ENCODE measurements at places on chromosomes 1 and 21.

DNA sequence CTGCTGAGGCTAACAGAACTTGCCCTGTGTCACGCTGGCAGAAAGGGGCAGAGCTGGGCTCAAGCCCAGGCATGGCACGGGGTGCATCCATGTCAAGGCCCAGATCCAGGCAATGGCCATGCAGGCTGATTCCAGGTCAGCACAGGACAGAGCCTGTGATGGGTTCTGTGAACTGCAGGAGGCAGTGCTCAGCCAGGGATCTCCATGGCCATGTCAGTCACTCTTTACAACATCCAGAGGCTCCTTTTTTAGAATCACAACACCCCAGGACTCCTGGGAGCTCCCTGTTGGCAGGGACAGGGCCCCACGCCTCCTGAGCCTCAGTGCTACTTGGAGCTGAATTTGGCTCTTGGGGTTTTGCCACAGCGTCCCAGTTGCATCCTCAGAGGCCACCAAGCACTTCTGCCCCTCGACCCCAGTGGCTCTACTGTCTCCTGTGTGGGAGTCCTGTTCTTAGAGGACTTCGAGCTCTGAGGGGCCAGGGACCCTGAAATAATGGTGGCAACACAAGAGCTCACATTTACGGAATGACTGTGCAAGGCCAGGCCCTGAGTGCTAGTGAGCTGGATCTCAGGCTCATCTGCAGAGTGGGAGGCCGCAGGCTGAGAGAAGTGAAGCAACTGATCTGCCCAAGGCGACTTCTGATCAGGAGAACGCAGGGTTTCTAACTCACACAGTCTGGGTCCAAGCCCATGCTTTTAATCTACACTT lies 211.5 kb downstream of the TRABD2B start:
- DNase-seq: no peak

DNA sequence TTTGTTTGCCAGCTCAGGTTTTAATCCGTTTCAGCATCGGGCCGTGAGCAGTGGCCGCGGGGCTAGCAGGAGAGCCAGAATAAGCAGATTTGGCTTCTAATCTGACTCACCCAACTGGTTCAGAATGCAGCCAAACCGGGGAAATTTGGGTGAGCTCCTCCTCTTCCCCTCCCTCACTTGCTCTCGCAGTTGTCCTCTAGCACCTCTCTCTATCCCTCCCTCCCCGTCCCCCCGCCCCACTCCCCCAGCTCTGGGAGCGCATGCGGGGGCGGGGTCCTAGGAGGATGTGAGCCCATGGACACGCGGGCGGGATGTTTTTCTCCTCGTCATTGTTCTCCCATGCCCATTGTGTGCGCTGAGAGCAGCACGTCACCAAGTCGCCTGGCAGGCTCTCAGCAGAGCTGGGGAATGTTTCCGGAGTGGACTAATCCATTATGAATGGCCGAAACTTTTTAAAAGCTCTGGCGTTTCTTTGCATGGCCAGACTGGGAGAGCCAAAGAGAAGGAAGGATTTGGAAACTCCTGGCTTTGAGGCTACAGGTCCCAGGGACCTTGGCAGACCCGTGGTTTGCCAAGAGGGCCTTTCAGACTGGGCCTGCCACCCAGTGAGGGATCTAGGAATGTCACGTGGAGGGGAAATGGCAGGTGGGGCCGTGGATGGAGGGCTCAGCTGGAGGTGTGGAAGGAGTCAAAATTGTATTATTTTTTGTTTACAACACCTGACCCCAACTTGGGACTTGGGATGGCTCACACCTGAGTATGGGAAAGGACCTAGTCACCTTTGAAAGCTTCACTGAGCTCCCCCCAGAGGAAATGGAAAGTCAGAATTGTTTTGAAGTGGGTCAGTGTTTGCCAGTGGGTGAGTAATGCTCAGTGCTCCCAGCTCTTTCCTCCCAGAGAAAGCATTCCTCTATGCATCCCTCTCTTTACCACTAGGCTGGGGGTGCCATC lies 39.2 kb downstream of the CDK18 start:
- peak; percentile 75 for DNase-seq

DNA sequence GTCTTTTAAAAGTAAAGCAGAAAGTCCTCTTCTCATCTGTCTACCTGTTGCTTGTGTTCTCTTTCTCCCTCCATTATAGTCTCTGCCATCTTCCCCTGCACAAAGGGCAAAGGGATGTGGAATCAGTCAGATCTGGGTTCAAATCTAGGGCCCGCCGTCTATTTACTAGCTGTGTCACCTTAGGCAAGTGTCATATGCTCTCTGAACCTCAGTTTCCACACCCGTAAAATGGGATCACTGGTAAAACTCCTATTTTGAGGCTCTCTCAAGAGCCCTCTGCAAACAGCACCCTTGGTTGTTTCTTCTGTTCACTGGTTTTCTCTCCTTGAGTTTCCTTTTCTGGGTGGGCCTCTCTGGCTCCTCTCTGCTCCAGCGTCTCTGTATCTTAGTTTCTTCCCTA lies 2.6 kb upstream of the PTPRU start:
- DNase-seq: no peak

DNA sequence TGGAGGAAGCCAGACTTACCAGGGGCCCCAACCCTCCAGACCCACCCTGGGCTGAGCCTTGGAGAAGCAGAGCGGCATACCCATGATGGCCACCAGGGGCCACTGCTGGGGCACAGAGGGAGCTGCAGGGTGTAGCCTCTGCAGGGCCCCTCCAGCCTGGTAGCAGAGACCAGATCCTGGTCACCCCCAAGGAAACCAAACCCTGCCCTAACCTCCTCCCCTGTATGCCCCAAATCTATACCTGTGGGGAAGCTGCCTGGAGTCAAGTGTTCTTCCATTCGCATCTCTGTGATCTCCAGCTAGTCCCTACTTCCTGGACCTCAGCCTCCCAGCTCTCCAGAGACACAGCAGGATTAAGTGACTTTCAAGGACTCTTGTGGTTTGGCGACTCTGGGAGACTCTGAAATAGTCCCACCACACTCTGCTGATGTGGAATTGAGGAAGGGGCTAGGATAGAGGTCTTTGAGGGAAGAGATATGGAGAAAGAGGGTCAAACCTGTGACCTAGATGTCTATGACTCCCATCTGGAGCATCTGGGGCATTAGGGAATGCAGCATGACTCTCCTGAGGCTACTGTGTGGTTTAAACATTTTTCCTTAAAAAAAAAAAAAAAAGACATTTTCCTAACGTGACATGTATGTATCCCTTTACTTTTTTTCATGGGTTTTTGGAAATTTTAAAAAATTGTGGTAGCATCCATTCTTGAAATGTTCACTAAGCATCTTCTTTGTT lies 119.2 kb upstream of the IPO9 start:
- DNase-seq: peak; percentile 83

DNA sequence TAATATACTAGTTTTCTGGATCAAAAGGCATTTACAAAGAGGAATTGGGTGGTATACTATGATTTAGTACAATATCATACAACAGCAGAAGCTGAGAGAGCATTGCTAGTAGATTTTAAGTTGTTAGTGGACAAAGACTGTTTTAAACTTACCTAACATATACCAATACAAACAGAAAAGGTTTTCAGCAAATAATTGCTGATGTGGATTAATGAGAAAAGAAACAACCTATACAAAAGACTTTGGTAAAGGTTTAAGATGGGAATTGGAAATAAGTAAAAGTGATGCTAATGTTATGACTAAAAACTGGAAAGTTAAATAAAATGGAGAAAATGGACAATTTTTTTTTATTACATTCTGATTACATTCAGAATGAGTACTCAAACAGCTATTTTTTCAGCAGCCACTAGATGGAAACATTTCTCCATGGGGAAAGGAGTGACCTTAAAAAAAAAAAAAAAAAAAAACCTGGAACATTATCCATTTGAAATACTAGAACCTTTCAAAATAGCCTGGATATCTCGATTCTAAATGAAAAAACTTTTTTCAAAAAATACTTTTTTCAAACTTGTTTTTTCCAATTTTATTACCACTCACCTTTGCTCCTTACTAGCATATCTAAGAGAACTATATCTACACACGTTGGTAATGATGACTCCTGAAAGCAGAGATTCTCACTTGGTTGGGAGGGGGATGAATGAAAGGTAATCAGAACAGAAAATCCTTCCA lies 55.4 kb downstream of the EPRS1 start:
- DNase-seq: peak; percentile 68

DNA sequence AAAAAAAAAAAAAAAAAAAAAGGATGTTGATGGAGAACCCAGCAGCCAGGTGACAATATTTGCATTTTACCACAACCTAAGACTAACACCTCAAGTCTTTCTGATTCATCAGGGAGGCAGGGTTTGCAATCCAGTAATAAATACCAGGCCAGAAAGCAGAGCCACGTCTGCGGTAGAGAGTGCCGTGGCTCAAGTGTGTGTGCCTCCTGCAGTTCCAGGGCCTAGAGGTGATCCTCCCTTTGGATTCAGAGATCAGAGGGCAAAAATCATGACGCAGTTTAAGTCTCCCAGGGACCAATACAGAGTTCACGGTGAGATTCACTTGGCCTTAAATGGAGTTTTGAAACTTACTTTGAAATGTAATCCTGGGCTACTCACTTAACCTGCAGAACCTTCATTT lies 34.9 kb downstream of the TMCO4 start:
- DNase-seq: no peak

GRCh38 chr1:55578646-55579045 lies 363.5 kb upstream of the USP24 start:
- no peak for DNase-seq

DNA sequence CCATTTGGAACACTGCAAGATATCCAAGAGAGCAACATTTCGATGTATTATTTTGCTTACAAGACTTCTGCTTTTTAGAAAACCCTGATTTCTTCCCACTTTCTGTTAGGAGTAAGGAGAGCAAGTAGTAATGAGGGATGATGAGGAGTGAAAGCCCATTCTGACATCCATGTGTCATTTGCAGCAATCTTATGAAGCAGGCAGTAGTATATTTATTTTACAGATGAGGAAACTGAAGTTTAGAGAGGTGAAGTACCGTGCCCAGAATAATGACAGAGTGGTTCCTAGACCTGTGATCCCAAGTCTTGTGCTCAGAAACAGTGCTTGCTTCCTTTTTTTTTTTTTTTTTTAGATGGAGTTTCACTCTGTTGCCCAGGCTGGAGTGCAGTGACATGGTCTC lies 7.1 kb upstream of the ZSCAN20 start:
- DNase-seq: no peak

DNA sequence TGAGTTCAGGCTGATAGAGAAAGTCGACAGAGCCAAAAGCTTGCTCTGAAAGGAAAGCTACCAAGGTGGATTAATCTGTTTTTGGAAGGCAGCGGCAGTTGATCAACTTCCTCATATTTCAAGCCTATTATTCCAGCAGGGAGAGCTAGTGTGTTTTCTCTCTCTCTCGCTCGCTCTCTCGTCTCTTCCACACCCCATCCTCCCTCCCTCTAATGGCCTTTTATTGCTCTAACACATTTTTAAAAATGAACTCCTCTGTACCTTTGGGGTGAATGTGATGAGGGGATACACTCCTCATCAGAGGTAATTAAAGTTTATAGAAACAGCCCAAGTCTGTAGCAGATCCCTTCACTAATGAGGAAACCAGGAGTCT lies 126.4 kb downstream of the CLIC6 start:
- DNase-seq: no peak

GRCh38 chr1:83641206-83641658 lies 357.7 kb downstream of the TTLL7 start:
- peak; percentile 0 for DNase-seq

- DNase-seq: no peak
Measured at GRCh38 chr1:63497577-63497976, 25.4 kb downstream of the ITGB3BP start.

DNA sequence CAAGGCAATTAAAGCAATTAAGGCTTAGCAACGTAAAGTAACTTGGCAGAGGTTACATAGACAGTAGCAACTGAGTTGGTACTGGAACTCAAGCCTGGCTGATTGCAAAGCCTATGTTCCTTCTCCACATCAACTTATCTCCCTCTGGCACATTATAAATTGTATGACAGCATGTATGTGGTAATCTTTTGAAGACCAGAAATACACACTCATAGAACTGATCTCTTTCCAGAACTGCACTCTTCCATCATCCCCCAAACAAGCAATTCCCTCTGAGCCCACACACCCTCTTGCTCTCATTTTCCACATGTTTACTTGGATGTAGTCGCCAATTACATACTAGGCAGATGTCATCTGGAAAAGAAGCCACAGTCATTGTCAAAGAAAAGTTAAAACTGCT lies 502.2 kb downstream of the PLPP3 start:
- no peak for DNase-seq

DNA sequence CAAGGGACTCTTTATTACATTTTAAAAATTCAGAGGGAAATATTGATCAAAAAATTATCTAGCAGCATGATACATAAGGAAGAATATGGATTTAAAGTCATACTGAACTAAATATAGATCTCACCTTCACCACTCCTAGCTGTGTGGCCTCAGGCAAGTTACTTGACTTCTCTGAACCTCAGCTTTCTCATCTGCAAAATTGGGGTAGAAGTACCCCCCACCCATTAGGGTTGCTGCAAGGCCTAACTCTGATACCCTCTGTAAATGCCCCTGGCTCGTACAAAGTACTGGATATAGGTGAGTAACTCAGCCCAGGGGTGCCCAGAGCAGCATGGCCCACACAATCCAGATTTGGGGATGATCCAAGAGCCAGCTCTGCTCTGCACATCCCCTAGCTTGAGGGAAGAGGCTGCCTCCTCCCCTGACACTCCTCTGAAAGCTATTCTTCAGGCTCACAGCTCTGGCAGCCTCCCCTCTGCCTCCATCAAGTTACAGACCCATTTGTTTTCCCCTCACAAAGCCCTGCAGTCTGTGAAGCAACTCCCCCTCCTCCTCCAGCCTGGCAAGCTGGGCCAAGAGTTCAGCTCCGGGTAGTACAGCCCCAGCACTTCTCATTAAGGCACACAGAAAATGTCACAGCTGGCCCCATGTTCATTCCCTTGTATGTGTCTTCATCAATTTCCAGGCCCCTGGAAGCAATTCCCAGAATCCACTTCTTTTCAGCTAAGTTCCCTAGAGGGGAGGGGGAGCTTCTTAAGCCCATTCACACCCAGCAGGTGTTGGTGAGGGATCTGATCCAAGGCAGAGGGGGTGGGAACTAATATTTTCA lies 143.7 kb downstream of the PLPP3 start:
- no peak for DNase-seq

GRCh38 chr1:17563494-17564281 lies 24.2 kb downstream of the ARHGEF10L start:
- DNase-seq: no peak

- no peak for DNase-seq
Measured at GRCh38 chr1:9413877-9414213, 121.2 kb downstream of the SPSB1 start.

GRCh38 chr1:67031859-67032247 lies 22.1 kb downstream of the SLC35D1 start:
- DNase-seq: no peak

GRCh38 chr1:245807306-245807705 lies 652.5 kb downstream of the KIF26B start:
- DNase-seq: no peak

Data from ELR (cell line).